ENCODE measurements at places on chromosomes 3 and 15.
A peak's percentile ranks its signal among the peaks of the same experiment; 100 is the strongest.

- DNase-seq = no peak
Observed at GRCh38 chr3:173096994-173097785, 43.8 kb downstream of the SPATA16 start.

- no peak for DNase-seq
Observed at GRCh38 chr3:138861798-138862197, 27.1 kb upstream of the PIK3CB start.

- DNase-seq = no peak
Observed at GRCh38 chr3:69011096-69011730, 2.3 kb downstream of the EOGT start.

- no peak for DNase-seq
Observed at GRCh38 chr3:27353221-27353620, 16.0 kb downstream of the NEK10 start.

DNA sequence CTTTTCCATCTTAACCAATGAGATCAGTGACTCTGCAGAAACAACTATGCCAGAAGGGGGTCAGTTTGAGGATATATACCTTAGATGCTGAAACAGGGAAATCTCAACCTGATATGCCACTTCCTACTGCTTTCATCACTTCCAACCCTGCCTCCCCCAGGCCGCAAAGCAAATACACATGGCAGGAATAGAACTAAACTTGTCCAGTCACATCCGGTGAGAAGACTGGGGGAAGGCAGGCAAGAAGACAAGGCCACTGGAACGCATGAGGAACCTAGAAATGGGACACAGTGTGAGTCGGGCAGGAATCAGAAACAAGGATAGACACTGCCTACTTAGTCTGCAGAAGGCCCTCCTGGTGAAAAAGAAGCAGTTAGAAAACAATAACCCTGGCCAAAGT, 90.6 kb downstream of the MYO5A start:
- DNase-seq = no peak

DNA sequence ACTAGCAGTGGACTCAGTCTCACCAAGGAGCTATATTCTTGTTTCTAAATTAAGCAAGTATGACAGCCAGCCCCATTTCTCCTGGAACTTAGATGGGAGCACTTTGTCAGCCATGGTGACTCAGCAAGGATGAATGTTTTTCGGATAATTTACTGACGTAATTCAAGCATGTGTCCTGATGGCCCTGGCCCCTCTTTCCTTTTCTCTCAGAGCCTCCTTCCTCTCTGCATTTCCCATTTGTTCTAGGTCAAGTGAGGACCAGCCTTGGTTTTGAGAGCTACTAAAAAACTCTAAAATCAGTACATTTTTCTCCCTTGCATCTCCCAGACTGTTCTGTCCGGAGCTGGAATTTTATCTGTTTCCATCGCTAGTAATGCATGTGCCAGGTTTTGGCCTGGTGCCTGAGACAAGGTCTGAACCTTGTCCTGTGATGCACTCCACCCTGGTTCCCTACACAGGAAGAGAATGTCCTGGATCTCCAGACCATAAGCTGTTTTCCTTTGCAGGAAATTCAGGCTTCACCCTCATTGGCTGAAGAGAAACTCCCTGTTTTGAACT, 256.6 kb upstream of the ROPN1 start:
- DNase-seq = no peak

GRCh38 chr3:32626631-32627030, 56.0 kb upstream of the DYNC1LI1 start:
- peak; percentile 68 for DNase-seq

DNA sequence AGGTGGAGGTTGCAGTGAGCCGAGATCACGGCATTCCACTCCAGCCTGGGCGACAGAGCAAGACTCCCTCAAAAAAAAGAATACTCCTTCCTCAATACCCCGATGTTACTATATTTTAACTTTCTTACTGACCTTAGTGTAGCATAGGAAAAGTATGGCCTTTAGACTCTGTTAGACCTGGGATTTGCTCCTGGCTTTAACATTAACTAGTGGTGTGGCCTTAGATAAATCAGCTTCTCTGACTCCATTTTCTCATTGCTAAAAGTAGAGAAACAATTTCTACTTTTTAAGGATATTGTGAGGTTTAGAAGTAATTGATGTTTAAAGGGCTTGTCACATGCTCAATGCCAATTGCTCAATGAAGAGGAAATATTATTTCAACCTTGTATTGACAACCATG, 7.6 kb upstream of the IL1RAP start:
- DNase-seq = no peak

DNA sequence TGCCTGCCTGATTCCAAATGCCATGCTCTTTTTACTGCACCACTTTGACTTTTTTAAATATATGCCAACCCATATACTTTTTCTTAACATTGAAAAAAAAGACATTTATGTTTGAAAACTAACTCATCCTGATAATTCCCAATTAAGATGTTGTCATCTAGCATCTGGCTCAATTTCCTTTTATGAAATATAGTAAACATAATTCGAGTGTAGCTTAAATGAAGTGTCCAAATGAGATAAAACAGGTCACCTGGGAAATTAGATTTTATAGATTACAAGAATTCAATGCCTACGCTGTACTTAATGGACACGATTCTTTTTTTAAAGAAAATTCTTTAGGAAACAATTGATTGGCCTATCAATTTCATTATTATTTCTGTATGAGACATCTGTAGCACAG, 2.8 kb downstream of the MDFIC2 start:
- no peak for DNase-seq

Data from muscle of arm (tissue), 14 donors.